GM04504 (cell line): ENCODE measurements at places on chromosomes 2 and 18.
A peak's percentile ranks its signal among the peaks of the same experiment; 100 is the strongest.

DNA sequence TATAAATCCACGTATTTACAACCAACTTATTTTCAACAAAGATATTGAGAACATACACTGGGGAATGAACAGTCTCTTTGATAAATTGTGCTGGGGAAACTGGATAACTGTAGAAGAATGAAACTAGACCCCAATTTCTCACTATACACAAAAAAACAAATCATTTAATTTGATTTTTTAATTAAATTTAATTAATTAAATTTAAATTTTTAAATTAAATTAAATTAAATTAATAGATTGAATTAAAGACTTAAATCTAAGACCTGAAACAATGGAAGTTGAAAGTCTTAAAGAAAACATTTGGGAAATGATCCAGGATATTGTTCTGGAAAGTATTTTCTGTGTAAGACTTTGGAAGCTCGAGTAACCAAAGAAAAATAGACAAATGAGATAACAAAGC, 301.4 kb downstream of the GALNT13 start:
- no peak for DNase-seq

DNA sequence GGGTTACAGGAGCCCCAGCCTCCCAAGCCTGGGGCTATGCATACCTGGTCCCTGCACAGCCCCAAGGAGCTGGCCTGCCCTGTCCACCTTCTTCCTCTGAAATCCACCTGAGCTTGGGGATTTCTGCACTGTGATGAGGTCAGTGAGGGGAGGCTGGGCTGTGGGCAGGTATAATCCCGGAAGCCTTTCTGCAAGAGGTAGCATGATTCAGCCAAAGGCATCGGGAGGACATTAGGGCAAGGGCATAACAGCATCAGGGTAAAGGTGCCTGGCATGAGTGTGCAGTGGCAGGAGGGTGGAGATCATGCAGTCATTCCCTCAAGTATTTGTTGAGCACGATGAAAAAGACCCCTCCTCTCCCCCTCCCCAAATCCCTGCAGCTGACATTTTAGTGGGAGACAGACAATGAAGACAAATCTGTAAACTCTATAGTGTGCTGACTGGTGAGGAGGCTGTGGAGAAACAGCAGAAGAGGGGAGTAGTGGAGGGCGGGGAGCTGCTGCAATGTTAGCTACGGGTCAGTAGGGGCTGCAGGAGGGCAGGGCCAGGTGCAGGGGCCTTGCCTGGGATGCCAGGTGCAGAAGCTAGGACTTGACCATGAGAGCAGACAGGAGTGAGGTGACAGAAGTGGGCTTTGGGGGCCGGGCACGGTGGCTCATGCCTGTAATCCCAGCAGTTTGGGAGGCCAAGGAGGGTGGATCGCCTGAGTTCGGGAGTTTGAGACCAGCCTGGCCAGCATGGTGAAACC, 18.7 kb downstream of the ZFP36L2 start:
- DNase-seq = no peak

DNA sequence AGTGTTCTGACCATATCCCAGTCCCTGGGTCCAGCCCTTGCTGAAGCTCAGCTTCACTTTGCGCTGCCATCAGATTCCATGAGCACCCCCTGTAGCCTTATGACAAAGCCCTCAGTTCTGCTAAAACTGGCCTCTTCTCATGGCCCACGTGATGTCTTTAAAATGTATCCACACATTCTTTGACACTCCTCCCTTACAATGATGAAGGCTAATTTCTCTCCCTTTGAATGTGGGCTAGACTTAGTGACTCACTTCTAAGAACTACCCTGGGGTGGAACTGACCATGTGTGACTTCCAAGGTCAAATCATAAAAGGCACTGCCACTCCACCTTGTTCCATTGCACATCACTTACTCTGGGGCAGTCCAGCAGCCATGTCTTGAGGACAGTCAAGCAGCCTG, 45.4 kb upstream of the GORASP2 start:
- no peak for DNase-seq

GRCh38 chr2:220419647-220420046, 792.2 kb downstream of the SLC4A3 start:
- DNase-seq = no peak

DNA sequence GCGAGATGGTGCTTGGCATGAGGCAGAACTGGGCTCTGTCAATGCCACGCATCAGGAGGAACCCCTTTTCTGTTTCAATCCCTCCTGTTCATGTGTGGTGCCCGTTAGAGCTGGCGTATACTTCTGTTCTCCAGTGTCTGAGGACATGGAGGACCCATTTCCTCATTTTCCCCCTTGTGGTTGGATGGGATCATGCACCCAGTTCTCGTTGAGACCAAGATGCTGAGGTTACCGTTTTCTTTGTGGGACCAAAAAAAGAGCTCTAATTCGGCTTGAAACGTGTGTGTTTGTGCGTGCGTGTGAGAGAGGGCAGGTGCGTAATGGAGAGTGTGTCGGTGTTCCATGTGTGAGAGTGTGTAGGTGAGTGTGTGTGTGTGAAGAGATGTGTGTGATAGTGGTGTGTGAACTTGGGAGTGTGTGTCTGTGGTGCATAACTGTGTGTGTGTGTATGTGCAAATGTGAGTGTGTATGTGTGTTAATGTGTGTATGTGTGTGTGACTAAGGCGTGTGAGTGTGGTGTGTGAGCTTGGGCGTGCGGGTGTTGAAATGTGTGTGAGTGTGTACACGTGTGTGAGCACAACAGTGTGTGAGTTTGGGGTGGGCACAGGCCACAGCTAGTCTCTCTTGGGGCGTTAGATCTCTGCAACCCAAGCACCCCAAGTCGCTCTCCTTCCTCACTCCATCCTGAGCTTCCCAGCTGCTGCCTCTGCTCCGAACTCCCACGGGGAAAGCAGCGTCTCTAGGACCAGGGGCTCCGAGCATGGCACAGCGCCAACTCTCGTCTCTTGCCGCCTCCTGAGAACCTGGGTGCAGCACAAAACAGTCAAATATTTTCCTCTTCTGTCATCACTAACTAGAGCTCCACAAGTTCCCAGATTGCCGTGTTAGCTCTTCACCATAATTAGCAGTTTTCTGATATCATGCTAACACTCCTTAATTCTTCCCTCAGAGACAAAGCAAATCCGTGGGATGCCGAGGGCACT, 75.8 kb downstream of the LONRF2 start:
- DNase-seq = no peak

DNA sequence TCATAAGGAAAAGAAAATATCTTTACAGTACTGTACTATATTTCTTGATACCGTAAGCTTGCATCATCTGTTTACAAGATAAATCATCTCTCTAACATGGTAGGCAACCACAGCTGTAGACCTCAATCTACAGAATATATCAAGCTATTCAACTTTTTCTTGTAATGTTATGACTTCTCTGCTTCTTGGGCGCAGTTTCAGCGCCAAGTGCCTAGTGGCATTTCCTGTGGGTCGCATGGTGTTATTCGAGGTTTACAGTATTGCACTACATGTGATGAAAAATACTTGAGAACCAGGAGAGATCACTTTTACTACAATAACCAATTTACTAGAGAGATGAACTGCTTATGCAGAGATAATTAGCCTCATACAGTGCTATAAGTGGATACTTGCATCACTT, 34.0 kb upstream of the SESTD1 start:
- DNase-seq = no peak

GRCh38 chr2:49459314-49459993, 305.1 kb upstream of the FSHR start:
- DNase-seq = no peak

DNA sequence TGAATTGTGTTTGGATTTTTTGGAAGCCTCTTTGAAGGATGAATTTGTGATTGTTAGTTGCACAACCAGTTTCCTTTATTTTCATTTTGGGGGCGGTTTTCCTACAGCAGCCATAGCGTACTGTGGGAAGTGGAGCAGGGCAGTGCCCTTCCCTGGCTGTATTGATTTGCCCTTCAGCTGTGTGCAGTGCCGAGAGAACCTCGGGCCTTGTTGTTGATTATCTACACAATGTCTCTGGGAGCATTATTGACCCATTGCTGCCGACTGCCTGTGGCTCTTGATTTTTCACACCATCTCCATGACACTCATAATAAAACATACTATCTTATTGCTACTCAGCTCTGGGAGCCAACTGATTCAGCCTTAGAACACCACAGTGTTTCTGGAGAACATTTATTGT, 162.2 kb upstream of the BOD1L2 start:
- no peak for DNase-seq

DNA sequence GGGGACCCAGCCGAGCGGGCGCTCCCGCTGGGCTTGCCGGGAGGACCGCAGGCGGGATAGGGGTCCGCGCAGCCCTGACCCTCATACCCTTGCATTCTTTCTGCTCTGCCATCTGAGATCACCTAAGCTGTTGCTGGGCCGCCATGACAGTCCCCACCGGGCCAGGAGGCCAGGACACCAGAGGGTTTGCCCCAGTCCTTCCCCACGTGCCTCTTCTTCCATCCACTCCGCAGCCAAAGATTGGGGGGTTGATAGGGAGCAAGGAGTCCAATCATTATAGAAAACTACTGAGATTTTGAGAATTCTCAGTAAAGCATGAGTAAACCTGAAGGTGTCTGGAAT, 453 bp upstream of the GRB14 start:
- DNase-seq = no peak

- no peak for DNase-seq
Observed at GRCh38 chr2:23657371-23657770, 269.6 kb downstream of the ATAD2B start.

DNA sequence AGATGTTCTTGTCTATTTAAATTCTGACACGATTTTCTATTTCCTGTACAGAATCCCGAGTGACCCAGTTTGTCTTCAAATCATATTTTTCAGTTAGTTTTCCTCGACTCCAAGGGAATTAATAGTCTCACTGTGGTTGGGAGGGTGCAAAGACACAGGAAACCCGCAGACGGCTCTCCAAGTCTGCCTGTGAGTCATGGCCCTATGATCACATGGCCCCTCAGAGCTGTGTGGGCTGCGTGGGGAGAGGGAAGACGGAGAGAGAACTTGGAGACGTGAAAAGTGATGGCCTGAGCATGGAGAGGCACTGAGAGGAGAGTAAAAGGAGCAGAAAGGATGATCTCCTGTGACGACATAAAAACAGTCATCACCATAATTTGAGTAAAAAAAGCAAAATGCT, 989.9 kb downstream of the DCDC2C start:
- no peak for DNase-seq

- no peak for DNase-seq
Observed at GRCh38 chr2:96164459-96165184, 19.4 kb upstream of the DUSP2 start.

DNA sequence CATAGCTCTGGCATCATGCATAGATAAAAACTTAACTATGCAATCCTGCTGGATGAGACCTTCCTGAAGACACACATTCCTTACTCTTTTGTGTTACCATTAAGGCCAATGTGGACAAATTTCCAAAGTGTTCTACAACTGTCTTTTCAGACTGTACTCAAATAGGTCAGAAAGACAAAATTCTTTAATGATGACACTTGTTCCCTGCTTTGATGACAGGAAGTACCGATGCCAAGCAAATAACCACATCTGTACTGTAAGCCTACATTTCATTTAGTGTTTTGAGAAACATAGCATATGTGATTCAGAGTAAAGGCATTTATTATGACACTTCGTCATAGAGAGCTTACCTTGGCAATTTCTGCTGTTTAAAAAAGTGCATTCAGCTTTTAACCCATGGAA, 55.0 kb downstream of the PMAIP1 start:
- no peak for DNase-seq

- no peak for DNase-seq
Observed at GRCh38 chr18:75836516-75836915, 409.0 kb upstream of the SMIM21 start.

- no peak for DNase-seq
Observed at GRCh38 chr18:68399721-68400120, 315.2 kb downstream of the TMX3 start.

DNA sequence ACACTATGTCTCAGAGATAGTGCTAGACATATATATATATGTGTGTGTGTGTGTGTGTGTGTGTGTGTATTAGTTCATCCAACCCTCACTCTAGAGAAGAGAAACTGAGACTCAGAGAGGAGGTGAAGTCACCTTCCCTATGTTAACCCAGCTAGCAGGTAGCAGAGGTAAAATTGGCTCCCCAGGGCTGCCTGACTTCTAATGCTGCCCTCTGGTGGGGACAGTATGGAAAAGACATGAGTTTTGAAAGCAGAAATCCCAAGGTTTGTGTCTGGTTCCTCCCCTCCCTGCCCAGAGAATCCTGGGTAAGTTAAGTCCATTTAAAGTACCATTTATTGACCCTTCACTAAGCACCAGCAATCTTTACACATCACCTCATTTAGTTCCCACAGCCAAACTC, 137.7 kb downstream of the THNSL2 start:
- no peak for DNase-seq

DNA sequence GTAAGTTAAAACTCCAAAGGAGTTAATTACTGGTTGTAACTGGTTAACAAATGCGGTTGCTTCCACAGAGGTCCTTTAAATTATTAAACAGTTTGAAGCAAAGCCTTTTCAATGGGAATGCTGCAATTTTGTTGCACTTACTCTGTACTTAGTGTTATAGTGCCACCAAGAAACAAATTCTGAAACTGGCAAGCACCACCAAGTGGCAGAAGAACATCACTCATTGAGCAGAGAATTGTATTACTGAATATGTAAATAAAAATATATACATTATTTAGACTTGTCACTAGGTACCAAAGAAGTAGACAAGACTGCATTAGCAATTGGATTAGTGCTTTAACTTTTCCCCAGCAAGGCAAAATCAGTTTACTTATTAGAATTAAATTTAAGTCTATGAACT, 2.6 kb upstream of the TMEFF2 start:
- DNase-seq = no peak

DNA sequence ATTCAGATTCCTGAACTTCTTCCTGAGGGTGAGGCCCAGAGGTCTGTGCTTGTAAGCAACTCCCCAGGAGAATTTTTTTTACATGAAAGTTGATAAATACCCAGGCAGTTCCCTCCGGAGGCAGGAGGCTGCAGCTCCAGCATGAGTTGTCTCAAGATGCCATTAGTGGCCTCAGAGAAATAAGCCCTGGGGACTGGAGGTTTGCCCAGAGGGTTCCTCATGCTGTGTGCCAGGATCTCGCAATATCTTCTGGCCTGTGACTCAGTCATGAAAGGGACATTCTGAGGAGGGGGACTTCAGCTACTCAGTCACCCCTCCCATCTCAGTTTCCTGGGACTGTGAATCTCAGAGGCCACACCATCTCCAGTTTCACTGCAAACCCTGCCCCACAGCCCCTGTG, 49.9 kb downstream of the LYPD1 start:
- DNase-seq = peak; percentile 48

DNA sequence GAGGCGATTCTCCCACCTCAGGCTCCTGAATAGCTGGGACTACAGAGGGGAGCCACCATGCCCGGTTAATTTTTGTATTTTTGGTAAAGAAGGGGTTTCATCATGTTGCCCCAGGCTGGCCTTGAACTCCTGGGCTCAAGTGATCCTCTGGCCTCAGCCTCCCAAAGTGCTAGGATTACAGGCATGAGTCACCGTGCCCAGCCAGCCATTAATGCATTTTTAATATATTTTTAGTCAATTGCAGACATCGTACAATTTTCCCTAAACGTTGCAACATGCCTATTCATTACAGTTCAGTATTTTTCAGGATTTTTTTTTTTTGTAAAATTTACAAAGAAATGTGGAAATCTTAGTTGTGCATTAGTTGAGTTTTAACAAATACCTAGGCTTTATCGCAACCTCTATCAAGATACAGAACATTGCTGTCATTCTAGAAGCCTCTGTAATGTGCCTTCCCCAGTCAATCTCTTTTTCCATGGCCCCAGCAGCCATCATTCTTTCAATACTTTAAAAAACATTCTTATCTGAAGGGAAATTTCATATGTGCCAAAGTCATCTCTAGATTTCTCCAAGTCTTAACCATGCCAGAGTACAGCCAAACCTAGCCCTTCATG, 14.7 kb downstream of the NABP1 start:
- no peak for DNase-seq
